A549 treated with Mapracorat at 1 μM for 4 hours (cell line): ENCODE measurements at places on chromosomes 7 and 10. TPM values are rescaled to one million over a fixed set of nuclear protein-coding genes. Genes with fewer than 3 reads are reported as not detected.

The OR2AE1 gene
- total RNA-seq = not detected in 5 replicates

The RFC2 gene
- total RNA-seq = 53.3 to 64.9 TPM (median 54.5 TPM) in 5 replicates

The AFAP1L2 gene
- 19.2 to 25.5 TPM (median 21.7 TPM) in 5 replicates for total RNA-seq

The WDR86 gene
- total RNA-seq = 0.11 to 0.39 TPM (median 0.22 TPM) in 5 replicates

The ADARB2 gene
- 0.08 TPM in 1 of 5 replicates, not detected in the others for total RNA-seq
